ENCODE measurements at places on chromosomes 2 and 18. TPM values are rescaled to one million over a fixed set of nuclear protein-coding genes. Genes with fewer than 3 reads are reported as not detected.
A peak's percentile ranks its signal among the peaks of the same experiment; 100 is the strongest.

GRCh38 chr2:191341436-191341835, 96.2 kb downstream of the MYO1B start:
- H3K27ac ChIP-seq = no peak overlapping the region
- no peaks in the 10 kb centered on the region for H3K27me3 ChIP-seq
- no peak overlapping the region for H3K4me3 ChIP-seq
- no peaks in the 10 kb centered on the region for H3K36me3 ChIP-seq
- no peaks in the 10 kb centered on the region for H3K4me1 ChIP-seq

GRCh38 chr2:102235042-102235473, 48.2 kb downstream of the IL1RL2 start:
- no peaks in the 10 kb centered on the region for H3K27me3 ChIP-seq
- no peak overlapping the region for H3K27ac ChIP-seq
- DNase-seq = peak; percentile 16
- no peak overlapping the region for H3K4me3 ChIP-seq

Gene PCARE
- polyA plus RNA-seq = not detected

GRCh38 chr2:98568161-98568956, 40.0 kb downstream of the COA5 start:
- H3K36me3 ChIP-seq = peaks cover 37% of the 10 kb centered on the region
- no peak for DNase-seq
- no peak overlapping the region for H3K27ac ChIP-seq
- H3K4me3 ChIP-seq = no peak overlapping the region
- no peaks in the 10 kb centered on the region for H3K4me1 ChIP-seq

Gene TBR1
- 0.14 TPM for polyA plus RNA-seq

Gene LRP1B
- 0.03 TPM for polyA plus RNA-seq

GRCh38 chr2:135740206-135740605, 1.4 kb upstream of the UBXN4 start:
- no peak for DNase-seq
- H3K27me3 ChIP-seq = no peaks in the 10 kb centered on the region
- no peak overlapping the region for H3K4me3 ChIP-seq
- H3K4me1 ChIP-seq = peaks cover 20% of the 10 kb centered on the region
- no peak overlapping the region for H3K27ac ChIP-seq
- H3K36me3 ChIP-seq = no peaks in the 10 kb centered on the region

DNA sequence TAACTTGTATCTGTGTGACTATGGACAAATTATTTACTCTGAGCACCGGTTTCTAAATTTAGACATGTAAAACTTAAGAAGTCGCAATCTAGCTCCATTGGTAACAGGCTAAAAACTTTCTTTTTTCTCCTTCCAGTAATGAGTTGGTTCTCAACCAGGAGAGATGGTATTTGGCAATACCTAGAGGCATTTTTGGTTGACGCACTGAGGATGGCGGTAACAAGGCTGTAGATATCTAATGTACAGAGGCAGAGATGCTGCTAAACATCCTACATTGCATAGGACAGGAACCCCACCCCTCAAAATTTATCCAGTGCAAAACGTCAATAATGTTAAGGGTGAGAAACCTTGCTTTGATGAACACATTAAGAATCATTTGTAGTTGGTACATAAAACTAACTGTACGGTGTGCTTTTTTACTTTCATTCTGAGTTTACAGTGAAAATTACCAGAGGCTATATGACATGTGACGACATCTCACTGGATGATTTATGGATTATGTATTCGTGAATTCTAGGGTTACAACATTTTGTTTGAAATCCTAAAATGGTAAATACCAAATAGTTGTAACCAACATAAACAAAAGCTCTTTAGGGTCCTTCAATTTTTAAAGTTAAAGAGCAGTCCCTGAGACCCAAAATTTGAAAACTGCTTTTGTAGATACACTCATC, 91.3 kb downstream of the TLK1 start:
- H3K4me1 ChIP-seq = no peaks in the 10 kb centered on the region
- DNase-seq = no peak
- no peaks in the 10 kb centered on the region for H3K27me3 ChIP-seq
- H3K4me3 ChIP-seq = no peak overlapping the region
- H3K36me3 ChIP-seq = no peaks in the 10 kb centered on the region

DNA sequence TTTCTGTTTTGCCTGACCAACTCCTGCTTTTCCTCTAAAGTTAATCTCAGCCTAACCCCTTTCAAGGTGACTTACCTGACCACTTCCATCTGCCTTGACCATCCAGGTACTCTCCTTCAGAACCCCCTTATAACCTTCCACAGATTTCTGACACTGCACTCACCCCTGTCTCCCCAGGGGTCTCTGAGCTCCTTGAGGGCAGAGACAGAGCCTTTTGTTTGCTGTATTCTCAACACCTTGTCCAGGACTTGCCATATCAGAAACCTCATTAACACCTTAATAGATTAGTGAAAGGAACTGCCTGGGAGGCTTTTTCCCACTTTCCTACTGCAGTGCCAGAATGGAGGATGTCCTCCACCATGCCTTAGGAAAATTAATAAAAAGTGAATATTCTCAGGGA, 119.7 kb upstream of the SERPINE2 start:
- no peaks in the 10 kb centered on the region for H3K4me1 ChIP-seq
- H3K27me3 ChIP-seq = no peaks in the 10 kb centered on the region
- DNase-seq = no peak
- H3K27ac ChIP-seq = no peak overlapping the region
- H3K36me3 ChIP-seq = no peaks in the 10 kb centered on the region
- H3K4me3 ChIP-seq = no peak overlapping the region
